ENCODE measurements at places on chromosomes 2 and 18.

DNA sequence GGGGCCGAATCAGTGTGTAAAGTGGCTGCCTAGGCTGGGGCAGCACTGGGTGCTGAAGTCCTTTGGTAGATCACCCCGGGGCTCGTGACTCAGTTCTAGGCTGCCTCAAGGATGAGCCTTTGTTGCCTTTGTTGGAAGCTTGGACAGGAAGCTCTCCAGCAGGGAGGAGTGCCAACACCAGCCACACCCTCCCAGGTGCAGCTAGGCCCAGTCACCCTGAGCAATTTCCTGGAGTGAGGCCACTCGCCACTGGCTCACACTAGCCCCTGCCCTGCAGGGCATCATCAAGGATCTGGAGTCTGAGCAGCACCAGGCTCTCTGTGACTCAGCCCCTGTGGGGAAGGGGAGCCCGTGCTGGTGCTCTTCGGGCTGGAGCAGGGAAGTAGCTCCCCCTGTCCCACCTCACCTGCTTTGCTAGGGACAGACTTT lies 6.7 kb upstream of the SDC1 start:
- DNase-seq = peak; percentile 66

DNA sequence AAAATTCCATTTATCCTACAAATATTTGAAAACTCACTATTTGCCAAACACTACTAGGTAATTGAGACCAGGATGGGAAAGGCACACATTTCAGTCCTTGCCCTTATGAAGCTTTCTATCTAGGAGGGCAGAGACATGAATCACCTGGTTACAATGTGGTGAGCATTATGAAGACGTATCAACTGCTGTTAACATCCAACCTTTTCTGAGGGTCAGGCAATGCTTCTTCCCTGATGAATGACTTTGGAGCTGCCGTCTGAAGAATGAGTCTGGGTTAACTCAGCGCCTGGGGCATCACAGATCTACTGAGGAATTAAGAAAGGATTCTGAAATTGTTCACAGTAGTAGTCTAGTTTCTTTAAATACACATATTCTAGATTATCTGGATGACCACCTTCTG lies 62.1 kb upstream of the NOSTRIN start:
- no peak for DNase-seq

DNA sequence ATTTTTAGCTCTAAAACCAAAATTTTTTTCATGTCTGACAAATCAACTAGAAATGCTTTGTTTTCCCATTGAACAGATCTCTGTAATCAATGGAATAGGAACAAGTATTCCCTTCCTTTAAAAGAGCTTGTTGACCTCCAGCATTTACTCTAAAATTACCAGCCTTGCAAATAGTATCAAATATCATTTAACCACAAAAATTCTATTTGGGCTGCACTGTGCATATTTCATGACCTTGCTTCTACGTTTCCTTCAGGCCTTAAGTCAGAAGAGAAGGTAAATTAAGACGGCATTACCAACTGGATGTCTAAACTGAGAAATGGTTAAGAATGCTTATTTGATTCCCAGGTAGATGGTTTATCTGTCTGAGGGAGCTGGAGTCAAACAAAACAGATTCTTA lies 33.3 kb upstream of the NRXN1 start:
- no peak for DNase-seq

GRCh38 chr18:48139431-48140347 lies 209.2 kb upstream of the SMAD2 start:
- no peak for DNase-seq

GRCh38 chr2:74548285-74548899 lies 5.3 kb downstream of the LOXL3 start:
- DNase-seq = no peak

GRCh38 chr2:159202568-159203071 lies 83.9 kb downstream of the WDSUB1 start:
- peak; percentile 66 for DNase-seq

GRCh38 chr2:122856696-122857095 lies 1101.2 kb downstream of the TSN start:
- DNase-seq = no peak

GRCh38 chr2:204436230-204436629 lies 109.0 kb upstream of the PARD3B start:
- no peak for DNase-seq

DNA sequence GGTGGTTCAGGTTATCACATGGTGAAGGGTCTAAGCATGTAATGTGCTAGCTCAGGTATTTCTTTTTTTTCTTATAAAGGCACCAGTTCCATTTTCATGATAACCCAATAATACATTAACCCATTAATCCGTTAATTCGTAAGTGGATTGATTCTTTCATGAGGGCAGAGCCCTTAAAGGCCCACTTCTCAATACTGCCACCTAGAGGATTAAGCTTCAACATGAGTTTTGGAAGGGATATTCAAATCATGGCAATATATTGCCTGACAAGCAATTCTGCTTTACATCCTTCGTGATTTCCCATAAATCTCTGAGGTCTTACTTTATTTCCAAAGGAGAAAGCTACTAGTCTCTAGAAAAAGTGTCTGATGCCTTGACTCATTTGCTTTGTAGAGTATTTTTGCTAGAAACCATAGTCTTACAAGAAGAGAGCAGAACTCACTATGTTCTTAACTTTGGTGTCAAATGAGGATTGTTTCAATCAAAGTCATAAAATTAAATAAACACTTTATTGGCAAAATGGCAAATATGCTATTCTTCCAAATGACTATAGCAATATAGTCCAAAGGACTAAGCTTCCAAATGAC lies 271.3 kb downstream of the KCNS3 start:
- peak; percentile 68 for DNase-seq

DNA sequence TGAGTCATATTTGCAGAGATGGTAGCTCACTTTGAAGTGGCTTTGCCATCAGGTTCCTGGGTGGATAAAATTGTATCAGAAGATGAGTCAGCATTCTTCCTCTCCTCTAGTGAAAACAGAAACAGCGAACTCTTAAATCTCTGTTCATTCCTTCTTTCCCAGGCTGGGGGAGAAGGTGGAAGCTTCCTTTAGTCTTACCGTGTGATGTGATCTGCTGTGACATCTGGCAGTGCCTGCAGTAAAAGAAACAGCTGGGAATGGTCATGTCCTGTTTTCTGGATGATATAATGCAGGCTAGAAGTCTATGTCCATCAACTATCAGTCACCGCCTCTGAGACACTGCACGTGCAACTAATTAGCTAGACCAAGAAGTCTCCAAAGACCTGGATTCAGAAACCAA lies 171.6 kb downstream of the VAPA start:
- DNase-seq = no peak

GRCh38 chr2:113228991-113229716 lies 49.6 kb downstream of the PAX8 start:
- DNase-seq = no peak

DNA sequence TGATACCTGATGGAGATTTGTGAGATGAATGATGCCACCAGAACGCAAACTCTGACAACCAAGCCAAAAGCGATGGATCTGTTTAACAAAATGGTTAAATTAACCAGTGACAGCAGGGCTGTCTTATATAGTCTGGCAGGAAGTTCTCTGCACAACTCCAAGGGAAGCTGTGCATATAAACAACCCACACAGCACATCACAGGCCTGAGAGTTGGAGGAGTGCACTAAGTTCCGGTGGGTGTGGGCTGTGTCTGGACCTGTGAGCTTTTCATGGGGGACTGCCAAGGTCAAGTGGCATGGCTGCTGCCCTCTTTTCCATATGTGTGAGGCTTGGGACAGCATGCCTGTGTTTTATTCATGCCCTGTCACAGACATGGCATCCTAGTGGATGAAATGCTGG lies 414.6 kb upstream of the TRIB2 start:
- no peak for DNase-seq
